Activated B cell treated with CpG ODN at 0.5 μM for 24 hours (primary cell): ENCODE measurements at places on chromosomes 6 and 20. TPM values are rescaled to one million over a fixed set of nuclear protein-coding genes. Genes with fewer than 3 reads are reported as not detected.

Gene FAM83B
- total RNA-seq: not detected in 2 replicates

Gene BTNL2
- total RNA-seq: not detected in 2 replicates

Gene KIF25
- not detected in 2 replicates for total RNA-seq

Gene CCN5
- total RNA-seq: not detected in 2 replicates

Gene TP53TG5
- not detected in 2 replicates for total RNA-seq

Gene NINL
- 1.0 and 1.8 TPM in 2 replicates for total RNA-seq

Gene MAP3K7
- total RNA-seq: 23.8 and 27.2 TPM in 2 replicates

Gene ATP9A
- 0.07 TPM in 2 replicates for total RNA-seq

Gene SNX9
- 38.8 and 40.0 TPM in 2 replicates for total RNA-seq

Gene ARMH2
- total RNA-seq: 2.1 and 2.3 TPM in 2 replicates

Gene PLG
- total RNA-seq: 0.27 and 0.31 TPM in 2 replicates

Gene PDRG1
- 16.4 and 18.7 TPM in 2 replicates for total RNA-seq

Gene TCP11
- total RNA-seq: not detected in 2 replicates

DNA sequence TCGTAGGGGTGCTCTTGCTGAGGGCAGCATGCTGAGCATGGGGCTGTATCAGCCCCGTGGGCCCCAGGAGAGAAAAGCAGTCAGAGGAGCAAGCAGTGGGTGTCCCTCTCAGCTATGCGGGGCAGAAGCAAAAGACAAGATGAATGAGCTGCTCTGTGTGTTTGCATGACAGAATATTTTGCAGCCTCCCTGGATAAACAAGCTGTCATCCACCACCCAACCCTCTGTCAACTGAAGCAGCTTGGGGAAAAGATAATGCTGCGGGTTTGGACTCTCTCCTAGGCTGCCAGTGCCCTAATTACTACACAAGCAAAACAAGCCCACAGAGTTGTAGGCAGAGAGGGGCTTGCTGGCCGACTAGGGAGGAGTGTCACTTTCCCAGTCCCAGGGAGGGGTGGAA, 82.3 kb upstream of the PTPRT start:
- no peak for DNase-seq
- H3K36me3 ChIP-seq: no peaks in the 10 kb centered on the region
- peaks cover 3% of the 10 kb centered on the region for H3K27me3 ChIP-seq
- H3K27ac ChIP-seq: no peak overlapping the region

GRCh38 chr6:110217266-110217665, 37.0 kb downstream of the CDC40 start:
- no peak for DNase-seq
- H3K27ac ChIP-seq: no peak overlapping the region
- peaks cover 18% of the 10 kb centered on the region for H3K4me1 ChIP-seq
- peaks cover 81% of the 10 kb centered on the region for H3K36me3 ChIP-seq
- H3K27me3 ChIP-seq: no peaks in the 10 kb centered on the region

- no peak for DNase-seq
- peak overlapping the region; percentile 95 for H3K27ac ChIP-seq
- no peaks in the 10 kb centered on the region for H3K27me3 ChIP-seq
- no peaks in the 10 kb centered on the region for H3K36me3 ChIP-seq
Measured at GRCh38 chr6:159061805-159062563, 17.2 kb upstream of the TAGAP start.

- DNase-seq: no peak
- no peaks in the 10 kb centered on the region for H3K27me3 ChIP-seq
- peaks cover 10% of the 10 kb centered on the region for H3K36me3 ChIP-seq
- peaks cover 24% of the 10 kb centered on the region for H3K4me1 ChIP-seq
- no peak overlapping the region for H3K27ac ChIP-seq
- H3K4me3 ChIP-seq: no peak overlapping the region
Measured at GRCh38 chr20:32518593-32519380, 66.3 kb downstream of the NOL4L start.

GRCh38 chr6:105601541-105602236, 198.8 kb upstream of the PREP start:
- H3K27me3 ChIP-seq: peaks cover 7% of the 10 kb centered on the region
- H3K27ac ChIP-seq: peak overlapping the region; percentile 46
- H3K36me3 ChIP-seq: no peaks in the 10 kb centered on the region
- H3K4me3 ChIP-seq: peak overlapping the region; percentile 16

GRCh38 chr20:37313546-37314091, 24.2 kb downstream of the MANBAL start:
- H3K27ac ChIP-seq: peak overlapping the region; percentile 92
- no peaks in the 10 kb centered on the region for H3K27me3 ChIP-seq
- peaks cover 67% of the 10 kb centered on the region for H3K36me3 ChIP-seq
- H3K4me3 ChIP-seq: no peak overlapping the region

GRCh38 chr20:9506964-9507369, 7.4 kb upstream of the LAMP5 start:
- H3K4me1 ChIP-seq: peaks cover 27% of the 10 kb centered on the region
- no peak for DNase-seq
- H3K27ac ChIP-seq: no peak overlapping the region
- H3K36me3 ChIP-seq: no peaks in the 10 kb centered on the region
- peaks cover 47% of the 10 kb centered on the region for H3K27me3 ChIP-seq
- H3K4me3 ChIP-seq: no peak overlapping the region

GRCh38 chr20:561437-562231, 18.0 kb upstream of the CSNK2A1 start:
- H3K4me3 ChIP-seq: no peak overlapping the region
- H3K36me3 ChIP-seq: no peaks in the 10 kb centered on the region
- no peak for DNase-seq
- H3K4me1 ChIP-seq: no peaks in the 10 kb centered on the region
- peaks cover 17% of the 10 kb centered on the region for H3K27me3 ChIP-seq

DNA sequence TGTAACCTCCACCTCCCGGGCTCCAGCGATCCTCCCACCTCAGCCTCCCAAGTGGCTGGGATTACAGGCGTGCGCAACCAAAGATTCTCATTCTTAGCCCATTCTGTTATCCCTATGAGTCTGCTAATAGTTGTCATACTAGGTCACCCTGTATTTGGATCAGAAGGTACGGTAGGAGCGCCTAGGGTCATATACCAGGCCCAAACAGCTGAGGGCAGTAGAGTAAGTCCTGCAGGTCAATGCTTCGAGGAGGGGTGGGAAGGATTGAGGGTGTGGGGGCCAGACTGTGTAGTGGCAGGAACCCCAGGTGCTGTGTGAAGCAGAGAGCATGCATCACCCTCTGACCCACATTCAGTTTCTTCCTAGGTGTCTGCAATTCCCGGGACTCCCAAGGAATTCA, 22.7 kb upstream of the POU5F1 start:
- no peak overlapping the region for H3K4me3 ChIP-seq
- no peak for DNase-seq
- no peak overlapping the region for H3K27ac ChIP-seq
- no peaks in the 10 kb centered on the region for H3K27me3 ChIP-seq
- H3K4me1 ChIP-seq: peaks cover 33% of the 10 kb centered on the region

DNA sequence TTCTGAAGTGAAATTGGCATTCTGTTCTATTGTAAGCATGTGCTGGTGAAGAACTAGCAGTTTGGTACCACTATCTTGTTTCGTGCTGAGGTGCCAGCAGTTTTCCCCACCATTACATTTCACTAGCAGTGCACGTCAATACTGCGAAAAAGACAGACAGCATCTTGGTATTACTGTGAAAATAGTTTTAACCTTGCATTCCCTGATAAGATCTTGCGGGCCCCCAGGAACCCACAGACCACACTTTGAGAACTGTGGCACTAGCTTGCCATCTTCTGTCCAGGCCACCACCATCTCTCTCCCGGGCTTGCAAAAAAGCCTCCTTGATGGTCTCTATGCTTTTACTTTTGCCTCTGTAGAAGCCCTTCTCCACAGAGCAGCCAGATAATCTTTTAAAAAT, 185.7 kb downstream of the BACH2 start:
- DNase-seq: no peak
- H3K36me3 ChIP-seq: peaks cover 48% of the 10 kb centered on the region
- no peaks in the 10 kb centered on the region for H3K27me3 ChIP-seq

DNA sequence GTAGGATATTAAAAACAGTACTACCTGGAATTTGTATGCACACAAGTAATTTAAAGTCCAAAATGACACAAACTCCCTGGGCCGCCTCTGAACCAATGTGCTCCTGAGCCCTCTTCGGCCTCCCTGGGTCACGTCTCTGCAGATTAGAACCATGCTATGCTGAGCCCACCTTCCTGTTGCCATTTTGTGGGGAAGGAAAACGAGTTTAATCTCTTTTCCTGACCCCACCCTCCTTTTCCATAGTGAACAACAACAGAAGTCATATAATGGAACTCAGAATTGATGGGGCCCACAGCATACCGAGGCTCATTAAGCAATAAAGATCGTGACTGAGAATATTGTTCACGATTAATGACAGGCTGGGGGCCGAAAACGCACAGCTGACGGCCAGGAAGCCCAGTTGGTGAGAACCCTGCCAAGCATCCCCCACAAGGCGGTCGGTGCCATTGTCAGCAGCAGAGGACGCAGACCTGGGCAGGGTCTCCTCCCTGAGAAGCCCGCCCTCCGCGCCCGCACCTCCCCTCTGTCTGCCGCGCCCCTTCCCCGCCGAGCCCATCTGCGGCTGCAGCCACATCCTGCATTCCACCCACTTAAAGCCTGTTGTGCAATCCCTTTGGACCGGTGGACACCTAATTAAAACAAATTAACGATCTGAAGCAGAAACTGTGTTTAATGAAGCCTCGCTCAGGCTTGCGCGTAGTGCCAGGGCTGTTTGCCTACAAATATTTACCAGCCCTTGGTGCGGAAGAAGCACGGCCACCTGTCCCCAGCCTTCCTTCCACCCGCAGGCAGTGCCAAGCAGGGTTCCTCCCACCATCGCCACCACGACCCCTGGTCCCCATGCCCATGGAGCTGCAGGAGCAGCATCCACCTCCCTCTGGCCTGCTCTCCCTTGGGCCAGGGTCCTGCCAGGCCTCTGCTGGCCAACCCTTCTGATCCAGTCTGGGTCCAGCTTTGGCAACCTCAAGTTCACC, 68.1 kb downstream of the DLL1 start:
- no peak for DNase-seq
- H3K4me3 ChIP-seq: no peak overlapping the region
- no peaks in the 10 kb centered on the region for H3K27me3 ChIP-seq
- peaks cover 2% of the 10 kb centered on the region for H3K4me1 ChIP-seq
- H3K27ac ChIP-seq: no peak overlapping the region

- H3K27ac ChIP-seq: no peak overlapping the region
- H3K36me3 ChIP-seq: no peaks in the 10 kb centered on the region
- H3K4me3 ChIP-seq: no peak overlapping the region
- no peaks in the 10 kb centered on the region for H3K27me3 ChIP-seq
- DNase-seq: no peak
Measured at GRCh38 chr6:78850621-78851020, 16.7 kb upstream of the IRAK1BP1 start.

GRCh38 chr6:141472162-141472928, 660.4 kb upstream of the GJE1 start:
- H3K27me3 ChIP-seq: no peaks in the 10 kb centered on the region
- no peaks in the 10 kb centered on the region for H3K4me1 ChIP-seq
- no peak overlapping the region for H3K4me3 ChIP-seq
- no peaks in the 10 kb centered on the region for H3K36me3 ChIP-seq

DNA sequence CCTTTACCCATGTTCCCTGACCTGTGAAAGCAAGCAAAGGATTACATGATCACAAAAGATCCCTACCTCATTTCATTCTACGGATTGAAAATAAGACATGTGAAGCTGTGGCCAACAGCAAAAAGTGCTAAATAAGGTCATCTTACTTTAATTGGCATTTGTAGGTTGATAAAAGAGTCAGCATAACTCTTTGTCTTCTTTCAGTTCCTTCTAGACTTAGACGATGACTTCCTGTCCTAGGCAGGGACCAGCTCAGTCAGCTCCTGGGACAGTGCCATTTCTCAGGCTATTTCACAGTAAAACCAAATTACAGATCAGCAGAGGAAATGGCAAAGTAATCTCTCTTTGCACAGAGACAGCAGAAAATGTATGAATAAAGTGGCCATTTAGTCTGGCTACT, 480.7 kb downstream of the RFPL4B start:
- no peak overlapping the region for H3K27ac ChIP-seq
- peaks cover 8% of the 10 kb centered on the region for H3K4me1 ChIP-seq
- no peak overlapping the region for H3K4me3 ChIP-seq
- H3K36me3 ChIP-seq: no peaks in the 10 kb centered on the region

DNA sequence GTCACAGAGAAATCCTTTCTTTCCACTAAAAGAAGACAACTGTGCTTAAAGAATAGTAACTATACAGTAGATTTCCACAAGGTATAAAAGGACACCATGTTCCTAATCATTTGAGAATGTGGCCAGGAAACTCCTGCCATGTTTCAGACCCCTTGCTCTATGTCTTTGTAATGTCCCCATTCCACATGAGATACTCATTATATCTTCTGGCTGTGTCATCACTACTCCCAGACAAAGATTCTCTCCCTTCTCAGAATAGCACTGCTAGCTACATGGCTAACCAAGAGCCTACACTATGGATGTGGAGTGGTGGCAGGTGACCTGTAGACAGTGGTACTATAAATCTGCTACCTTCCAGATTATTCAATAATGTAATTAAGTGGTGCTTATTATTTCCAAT, 218.1 kb upstream of the MCHR2 start:
- H3K27ac ChIP-seq: no peak overlapping the region
- H3K4me1 ChIP-seq: no peaks in the 10 kb centered on the region
- DNase-seq: no peak
- no peak overlapping the region for H3K4me3 ChIP-seq
- H3K36me3 ChIP-seq: no peaks in the 10 kb centered on the region

GRCh38 chr6:40474937-40475336, 112.2 kb downstream of the LRFN2 start:
- H3K4me3 ChIP-seq: no peak overlapping the region
- DNase-seq: no peak
- peaks cover 2% of the 10 kb centered on the region for H3K27me3 ChIP-seq
- H3K36me3 ChIP-seq: no peaks in the 10 kb centered on the region
- no peak overlapping the region for H3K27ac ChIP-seq

GRCh38 chr6:138680085-138680484, 93.5 kb upstream of the CCDC28A start:
- no peak for DNase-seq
- no peaks in the 10 kb centered on the region for H3K4me1 ChIP-seq
- H3K36me3 ChIP-seq: no peaks in the 10 kb centered on the region
- H3K27me3 ChIP-seq: peaks cover 8% of the 10 kb centered on the region
- H3K27ac ChIP-seq: no peak overlapping the region

DNA sequence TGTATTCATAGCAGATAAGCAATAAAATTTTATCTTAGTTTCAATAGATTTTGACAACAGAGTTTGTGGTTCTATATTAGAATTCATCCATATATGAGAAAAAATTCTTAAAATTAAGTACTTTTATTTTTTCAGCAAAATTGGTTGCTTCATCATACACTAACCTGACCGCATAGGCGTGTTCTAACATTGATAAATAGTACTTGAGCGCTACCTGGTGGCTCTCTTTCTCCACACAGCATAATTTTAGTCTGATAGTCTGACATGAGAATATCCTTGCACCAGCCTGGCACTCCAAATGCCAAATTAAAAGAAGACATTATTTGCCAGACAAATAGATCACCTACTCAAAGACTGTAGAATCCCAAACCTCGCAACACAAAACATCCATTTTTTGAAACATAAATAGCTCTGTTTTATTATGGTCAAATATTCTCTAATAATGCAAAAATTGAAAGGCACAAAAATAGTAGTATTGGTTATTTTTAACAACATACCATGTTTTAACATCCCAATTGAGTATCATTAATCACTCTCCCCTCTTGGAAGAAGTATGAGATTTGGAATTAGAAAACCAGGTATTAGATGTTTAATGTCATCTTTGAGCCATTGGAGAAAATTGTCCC, 33.0 kb upstream of the FILIP1 start:
- peaks cover 20% of the 10 kb centered on the region for H3K27me3 ChIP-seq
- no peak overlapping the region for H3K27ac ChIP-seq
- DNase-seq: no peak
- no peaks in the 10 kb centered on the region for H3K4me1 ChIP-seq
- no peaks in the 10 kb centered on the region for H3K36me3 ChIP-seq

- no peak overlapping the region for H3K4me3 ChIP-seq
- H3K4me1 ChIP-seq: no peaks in the 10 kb centered on the region
- DNase-seq: no peak
- no peaks in the 10 kb centered on the region for H3K36me3 ChIP-seq
- peaks cover 4% of the 10 kb centered on the region for H3K27me3 ChIP-seq
- no peak overlapping the region for H3K27ac ChIP-seq
Measured at GRCh38 chr20:64224351-64225170, 31.0 kb upstream of the PCMTD2 start.
